HFFc6 (cell line): ENCODE measurements at places on chromosomes 11 and 22. TPM values are rescaled to one million over a fixed set of nuclear protein-coding genes. Genes with fewer than 3 reads are reported as not detected.

GRCh38 chr11:36672815-36673450 is 74.9 kb upstream of the RAG2 start:
- peak; percentile 59 for DNase-seq

- no peak for DNase-seq
Measured at GRCh38 chr11:3237119-3237518, 4.9 kb upstream of the MRGPRE start.

- no peak for DNase-seq
Measured at GRCh38 chr11:8793114-8793777, 110.7 kb downstream of the RPL27A start.

DNA sequence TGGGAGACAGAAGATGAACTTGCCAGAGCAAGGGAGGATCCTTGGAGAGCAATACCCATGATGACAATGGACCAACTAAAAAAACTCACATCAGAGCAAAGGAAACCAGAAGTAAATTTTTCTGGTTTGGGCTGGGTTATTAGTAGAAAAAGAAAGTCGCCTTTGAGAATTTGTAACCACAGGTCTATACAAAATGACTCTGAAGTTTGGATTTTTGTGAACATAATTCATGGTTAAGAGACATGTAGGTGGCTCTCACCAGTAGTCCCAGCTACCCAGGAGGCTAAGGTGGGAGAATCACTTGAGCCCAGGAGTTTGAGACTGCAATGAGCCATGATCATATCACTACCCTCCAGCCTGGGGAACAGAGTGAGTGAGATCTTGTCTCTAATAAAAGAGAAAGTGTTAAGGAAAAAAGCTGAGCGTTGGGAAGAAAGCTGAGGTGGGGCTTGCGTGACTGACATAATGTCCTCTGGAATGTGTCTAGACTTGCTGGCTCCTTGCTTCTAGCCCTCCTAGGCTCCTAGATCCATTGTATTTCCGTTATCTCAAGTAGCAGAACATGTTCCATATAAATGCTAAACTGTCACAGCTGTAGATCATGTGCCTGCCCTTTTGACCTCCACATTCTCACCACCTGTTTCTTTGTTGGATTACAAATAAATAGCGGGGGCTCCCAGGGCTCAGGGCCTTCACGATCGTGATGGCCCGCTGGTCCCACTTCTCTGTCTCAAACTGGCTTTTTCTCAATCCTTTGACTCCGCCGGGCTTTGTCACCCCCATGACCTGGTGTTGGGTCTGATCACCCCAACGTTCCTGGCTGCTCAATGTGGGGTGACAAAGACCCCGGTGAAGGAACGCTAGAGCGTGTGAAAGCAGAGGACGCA is 56.2 kb upstream of the SC5D start:
- DNase-seq, result peak; percentile 34

DNA sequence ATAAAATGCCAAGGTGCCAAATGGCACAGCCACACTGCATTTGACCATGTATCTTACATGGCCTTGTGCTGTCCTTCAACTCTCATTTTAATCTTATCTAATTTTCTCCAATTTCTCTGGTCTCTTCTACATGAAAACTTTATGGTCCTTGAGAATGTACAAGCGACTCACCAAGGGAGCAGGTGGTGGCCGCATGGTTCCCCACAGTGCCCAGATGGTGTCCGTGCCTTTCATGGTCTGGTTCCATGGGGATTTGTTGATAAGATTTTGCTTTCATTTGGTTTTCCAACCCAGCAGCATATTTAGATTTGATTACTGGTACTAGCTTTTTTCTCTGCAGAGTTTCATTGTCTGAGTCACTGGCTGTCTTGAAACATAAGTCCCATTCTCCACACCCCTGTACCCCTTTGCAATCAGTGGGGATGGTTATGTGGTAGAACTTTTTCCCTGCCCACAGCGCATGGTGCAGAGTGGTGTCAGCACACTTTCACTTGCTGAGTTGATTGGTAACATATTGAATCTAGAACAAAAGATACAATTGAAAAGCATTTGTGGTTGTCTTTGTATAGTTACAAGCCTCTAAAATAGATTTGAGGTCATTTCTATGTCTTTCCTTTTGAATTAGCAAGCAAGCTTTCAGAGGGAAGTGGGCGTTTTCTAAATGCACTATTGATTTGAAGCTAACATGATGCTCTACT is 24.1 kb downstream of the ZNRF3 start:
- DNase-seq, result no peak

- no peak for DNase-seq
Measured at GRCh38 chr11:92510591-92510990, 286.0 kb downstream of the FAT3 start.

GRCh38 chr11:120867024-120867423 is 156.9 kb upstream of the TBCEL start:
- no peak for DNase-seq

- DNase-seq, result no peak
Measured at GRCh38 chr11:116910847-116911246, 73.4 kb upstream of the APOA1 start.

DNA sequence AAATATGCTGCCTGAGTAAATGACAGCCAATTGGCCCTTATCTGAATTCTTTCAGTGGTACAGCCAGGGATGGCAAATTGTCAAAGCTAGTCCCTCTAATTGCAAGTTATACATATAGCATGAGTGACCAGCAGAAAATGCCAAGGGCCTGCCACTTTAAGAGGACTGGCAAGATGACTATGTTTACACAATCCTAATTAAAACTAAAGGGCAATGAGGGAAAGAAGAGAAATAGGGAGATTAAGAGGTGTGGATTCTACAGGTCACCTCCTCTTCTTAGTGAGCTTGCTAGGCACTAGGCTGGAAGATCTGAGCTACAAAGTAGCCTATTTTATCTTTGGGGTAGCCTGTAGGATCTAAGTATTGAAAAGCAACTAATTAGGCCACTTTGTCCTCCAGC is 13.5 kb downstream of the NUMA1 start:
- no peak for DNase-seq

- peak; percentile 33 for DNase-seq
Measured at GRCh38 chr22:41352058-41352457, 29.7 kb upstream of the TEF start.

DGAT2 gene
- total RNA-seq, result 0.23 and 0.31 TPM in 2 replicates
